Stimulated activated CD4-positive, alpha-beta T cell treated with anti-CD3 and anti-CD28 coated beads, Interleukin-1b, Interleukin-23, amount 100 ng/mL, for 24 hours (primary cell): ENCODE measurements at places on chromosomes 12 and 14.

DNA sequence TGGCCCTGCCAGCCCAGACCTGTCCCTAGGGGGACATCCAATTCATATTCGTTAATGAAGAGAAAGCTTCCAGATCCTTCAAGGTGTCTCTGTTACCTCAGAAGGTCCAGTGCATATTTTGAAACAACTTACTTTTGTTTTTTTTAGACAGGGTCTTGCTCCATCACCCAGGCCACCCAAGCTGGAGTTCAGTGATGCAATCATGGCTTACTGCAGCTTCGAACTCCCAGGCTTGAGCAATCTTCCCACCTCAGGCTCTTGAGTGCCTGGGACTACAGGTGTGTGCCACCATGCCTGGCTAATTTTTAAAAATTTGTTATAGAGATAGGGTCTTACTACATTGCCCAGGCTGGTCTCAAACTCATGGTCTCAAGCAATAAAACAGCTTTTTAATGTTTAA is 48.4 kb downstream of the B4GALNT3 start:
- no peak for DNase-seq

GRCh38 chr14:66242001-66242400 is 244.2 kb upstream of the CCDC196 start:
- DNase-seq, result no peak

- DNase-seq, result no peak
These were observed 23.7 kb upstream of the AEBP2 start for GRCh38 chr12:19415563-19415962.

- DNase-seq, result peak; percentile 32
These were observed at the start of gene RILPL1 for GRCh38 chr12:123533672-123534643. Gene RILPL1 (minus strand): TSS chr12:123533719. CDS start chr12:123533482, 237 bp downstream.

- DNase-seq, result no peak
These were observed 493.8 kb downstream of the RPS29 start for GRCh38 chr14:49092345-49092744.

- no peak for DNase-seq
These were observed 252.6 kb upstream of the CCDC196 start for GRCh38 chr14:66233591-66233990.

GRCh38 chr12:29299633-29300032 is 81.3 kb downstream of the ERGIC2 start:
- no peak for DNase-seq

- no peak for DNase-seq
These were observed 168.1 kb downstream of the SLC38A4 start for GRCh38 chr12:46657453-46658411.

DNA sequence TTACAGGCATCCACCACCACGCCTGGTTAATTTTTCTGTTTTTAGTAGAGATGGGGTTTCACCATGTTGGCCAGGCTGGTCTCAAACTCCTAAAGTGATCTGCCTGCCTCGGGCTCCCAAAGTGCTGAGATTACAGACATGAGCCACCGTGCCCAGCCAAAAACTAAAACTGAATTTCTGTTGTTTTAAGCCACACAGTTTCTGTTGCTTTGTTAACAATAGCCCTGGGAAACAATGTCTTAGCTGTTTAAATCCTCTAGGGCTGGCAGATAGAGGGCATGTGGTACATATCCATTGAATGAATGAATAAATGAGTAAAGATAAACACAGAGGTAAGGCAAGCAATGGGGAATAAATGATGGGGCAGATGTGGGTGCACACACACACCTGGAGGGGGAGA is 8.0 kb upstream of the EIF5 start:
- DNase-seq, result no peak

DNA sequence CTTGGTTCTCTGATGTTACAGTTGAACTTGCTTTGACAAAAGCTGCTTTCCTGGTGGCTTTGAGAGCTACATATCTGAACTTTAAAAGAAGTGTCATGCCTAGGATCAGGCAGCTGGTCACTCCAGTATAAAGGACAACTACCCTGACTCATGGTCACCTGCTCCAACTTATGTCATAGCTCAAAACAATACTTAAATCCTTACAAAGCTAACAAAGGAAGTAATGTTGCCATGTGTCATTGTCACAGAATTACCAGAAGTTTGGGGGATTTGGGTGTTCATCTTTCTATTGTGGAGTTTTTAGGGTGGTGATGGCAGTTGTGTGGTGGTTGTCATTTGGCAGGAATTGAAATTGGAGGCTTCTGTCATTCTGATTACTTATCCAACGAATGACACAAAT is 1.8 kb upstream of the TCP11L2 start:
- DNase-seq, result no peak

- no peak for DNase-seq
These were observed 39.5 kb downstream of the BEGAIN start for GRCh38 chr14:100547633-100548294.

- DNase-seq, result no peak
These were observed 55.7 kb downstream of the TRPV4 start for GRCh38 chr12:109777544-109777943.

- no peak for DNase-seq
These were observed 57.0 kb upstream of the CERS5 start for GRCh38 chr12:50224026-50224692.

GRCh38 chr12:25187781-25188180 is 7.2 kb downstream of the DNAI7 start:
- DNase-seq, result no peak

GRCh38 chr12:83827860-83828259 is 1084.7 kb downstream of the SLC6A15 start:
- no peak for DNase-seq

DNA sequence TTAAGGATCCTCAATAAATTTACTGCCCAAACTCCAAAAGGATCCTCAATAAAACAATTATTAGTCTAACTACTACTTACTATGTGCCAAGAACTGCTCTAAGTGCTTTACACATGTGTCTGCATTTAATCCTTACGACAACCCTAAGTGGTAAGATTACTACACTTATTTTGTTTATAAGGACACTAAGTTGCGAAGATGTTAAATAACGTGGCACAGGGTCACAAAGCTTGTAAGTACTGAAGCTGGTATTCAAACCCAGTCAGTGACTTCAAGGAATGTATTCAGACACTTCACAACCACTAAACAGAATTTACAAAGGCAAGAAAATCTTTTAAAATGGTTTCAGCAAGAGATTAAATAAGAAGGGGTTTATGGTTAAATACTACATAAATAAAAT is 13.0 kb downstream of the FERMT2 start:
- DNase-seq, result no peak

- DNase-seq, result no peak
These were observed 452.0 kb downstream of the FUT8 start for GRCh38 chr14:65864549-65864948.

DNA sequence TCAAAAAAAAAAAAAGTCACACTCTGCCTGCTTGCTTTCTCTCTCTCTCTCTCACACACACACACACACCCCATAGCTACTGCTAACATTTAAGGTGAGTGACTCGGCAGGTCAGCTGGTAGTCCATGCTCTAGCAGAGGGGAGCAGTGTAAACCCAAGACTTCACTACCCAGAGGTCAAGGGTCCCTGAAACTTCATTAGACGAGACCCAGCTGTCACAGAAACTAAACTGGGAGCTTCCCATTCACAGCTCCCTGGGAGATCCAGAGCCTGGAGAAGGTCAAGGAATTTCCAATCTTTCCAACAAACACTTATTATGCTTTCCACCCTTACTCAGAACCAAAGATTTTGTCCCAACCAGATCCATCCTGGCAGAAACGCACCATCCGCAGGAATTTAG is 33.2 kb downstream of the CKAP4 start:
- no peak for DNase-seq

GRCh38 chr14:53151523-53152183 is 1.5 kb downstream of the DDHD1 start:
- DNase-seq, result peak; percentile 15

- no peak for DNase-seq
These were observed 14.5 kb upstream of the MAP1LC3B2 start for GRCh38 chr12:116544656-116545055.

- DNase-seq, result no peak
These were observed 301.7 kb upstream of the SFSWAP start for GRCh38 chr12:131409211-131409610.

DNA sequence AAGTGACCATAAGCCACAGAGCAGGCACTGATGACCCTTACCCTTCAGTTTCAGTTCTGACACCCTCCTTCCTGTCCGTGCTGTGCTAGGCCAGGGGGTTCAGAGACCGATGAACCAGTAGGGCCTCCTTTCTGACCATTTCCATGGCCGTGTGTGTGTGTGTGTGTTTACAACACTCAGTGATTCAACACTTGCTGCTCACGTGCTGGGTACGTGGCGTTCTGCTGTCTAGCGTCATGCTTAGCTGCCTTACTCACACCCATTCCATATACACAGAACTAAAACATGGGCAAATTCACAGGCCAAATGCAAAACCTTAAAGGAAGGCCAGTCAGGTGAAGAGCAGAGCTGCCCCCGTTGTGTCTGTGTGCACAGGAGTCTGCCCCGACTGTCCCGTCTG is 67.5 kb downstream of the DNAH10 start:
- no peak for DNase-seq

DNA sequence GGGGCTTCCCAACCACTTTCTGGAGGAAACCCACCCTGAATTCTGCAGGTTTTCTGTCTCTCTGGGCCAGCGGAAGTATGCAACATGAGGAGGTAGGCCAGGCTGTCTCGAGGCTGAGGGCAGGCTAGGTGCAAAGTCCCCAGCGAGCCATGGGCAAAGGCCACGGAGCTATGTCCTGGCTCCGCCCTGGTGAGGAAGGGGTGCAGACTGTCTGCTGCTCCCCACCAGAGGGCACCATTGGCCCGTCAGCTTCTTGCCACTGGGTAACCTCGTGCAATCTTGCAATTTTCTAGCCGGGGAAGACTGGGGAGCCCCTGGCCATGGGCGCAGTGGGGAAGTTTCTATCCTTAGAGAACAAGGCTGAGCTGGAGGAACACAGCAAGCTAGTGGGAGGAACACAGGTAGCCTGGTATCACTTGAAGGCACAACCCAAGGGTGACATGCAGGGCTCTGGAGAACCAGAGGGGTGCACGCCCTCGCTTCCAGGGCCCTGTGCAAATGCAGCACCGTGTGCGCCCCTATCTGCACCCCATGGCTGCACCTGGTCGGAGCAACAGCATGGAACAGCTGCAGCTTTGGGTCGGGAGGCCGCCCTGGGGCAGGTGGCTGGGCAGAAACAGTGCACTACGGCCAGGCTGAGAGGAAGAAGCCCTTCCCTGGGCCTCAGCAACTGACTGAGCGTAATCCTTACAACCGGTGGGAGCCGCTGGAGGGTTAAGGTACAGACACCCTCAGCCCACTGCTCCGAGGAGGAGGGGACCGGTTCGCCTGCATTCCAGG is 27.6 kb upstream of the RPLP0 start:
- DNase-seq, result peak; percentile 86

- DNase-seq, result peak; percentile 26
These were observed 11.3 kb upstream of the SLC38A2 start for GRCh38 chr12:46383654-46384450.

- no peak for DNase-seq
These were observed 269.2 kb downstream of the CCDC91 start for GRCh38 chr12:28459481-28459880.

GRCh38 chr14:51419685-51420084 is 179.6 kb downstream of the TMX1 start:
- DNase-seq, result no peak

- DNase-seq, result no peak
These were observed 196.6 kb downstream of the PCNX1 start for GRCh38 chr14:71103662-71104484.

GRCh38 chr12:56761812-56762211 is 1.3 kb upstream of the HSD17B6 start:
- DNase-seq, result no peak

DNA sequence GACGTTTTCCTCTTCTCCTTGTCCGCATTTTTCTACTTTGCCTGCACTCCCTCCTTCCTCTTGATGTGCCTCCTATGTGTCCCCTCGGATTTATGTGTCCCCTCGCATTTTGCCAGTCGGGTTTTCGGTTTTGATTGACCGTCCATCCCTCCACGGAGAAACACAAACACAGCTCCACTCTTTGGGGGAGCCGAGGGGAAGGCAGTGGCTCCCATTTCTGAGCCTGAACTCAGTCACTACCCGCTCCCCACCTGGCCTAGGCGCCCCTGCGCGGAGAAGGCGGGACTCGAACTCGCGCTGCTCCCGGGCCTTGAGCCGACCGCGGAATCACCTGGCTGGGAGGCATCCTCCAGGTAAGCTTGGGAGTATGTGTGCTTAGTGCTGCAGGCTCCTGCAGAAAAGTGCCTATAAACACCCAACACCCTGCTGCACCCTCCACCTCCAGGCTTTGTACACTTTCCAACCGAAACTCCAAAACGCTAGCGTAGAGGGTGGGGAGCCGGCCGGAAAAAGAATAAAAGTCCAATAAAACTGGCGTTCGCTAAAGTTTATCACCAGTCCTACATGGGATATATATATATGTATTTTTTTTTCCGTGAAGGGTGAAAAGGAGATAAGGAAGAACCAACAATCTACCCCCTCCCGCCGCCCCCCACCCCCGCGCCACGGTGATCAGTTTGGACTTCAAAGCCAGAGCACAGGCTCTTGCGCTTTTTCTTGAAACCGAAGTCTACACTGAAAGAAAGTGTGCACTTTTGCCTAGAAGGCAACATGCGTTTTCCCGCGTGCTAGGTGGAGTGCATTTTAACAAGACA is 3.3 kb upstream of the CCND2 start:
- DNase-seq, result peak; percentile 48

DNA sequence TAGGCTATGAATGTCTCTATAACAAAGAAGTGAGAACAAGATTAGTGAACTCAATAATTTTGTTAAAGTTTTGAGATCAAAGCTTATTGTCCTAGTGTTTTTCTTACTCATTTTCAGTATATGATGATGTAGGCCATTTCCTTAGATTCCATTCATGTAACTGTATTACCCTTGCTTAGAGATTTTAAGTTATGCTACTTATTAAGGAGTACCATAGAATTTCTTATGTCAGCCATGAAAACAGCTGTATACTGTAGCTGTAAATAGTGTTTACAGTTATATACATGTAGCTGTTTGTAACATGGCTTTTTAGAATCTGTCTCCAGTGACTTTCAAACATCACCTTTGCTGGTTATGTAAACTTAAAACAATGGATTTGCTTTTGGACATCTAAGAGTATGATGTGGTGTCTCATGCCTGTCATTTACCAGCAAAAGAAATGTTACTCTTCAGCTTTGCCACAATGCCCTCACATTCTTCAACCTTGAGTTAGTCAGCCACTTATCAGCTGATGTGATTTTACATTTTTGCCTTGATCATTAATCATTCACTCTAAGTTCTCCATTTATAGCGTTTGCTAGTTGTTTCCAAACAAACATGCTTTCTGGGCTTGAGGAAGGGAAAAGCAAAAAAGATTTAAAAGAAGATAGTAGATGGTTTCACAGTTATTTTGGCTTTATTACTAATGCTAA is 55.5 kb downstream of the SLC16A7 start:
- DNase-seq, result no peak

DNA sequence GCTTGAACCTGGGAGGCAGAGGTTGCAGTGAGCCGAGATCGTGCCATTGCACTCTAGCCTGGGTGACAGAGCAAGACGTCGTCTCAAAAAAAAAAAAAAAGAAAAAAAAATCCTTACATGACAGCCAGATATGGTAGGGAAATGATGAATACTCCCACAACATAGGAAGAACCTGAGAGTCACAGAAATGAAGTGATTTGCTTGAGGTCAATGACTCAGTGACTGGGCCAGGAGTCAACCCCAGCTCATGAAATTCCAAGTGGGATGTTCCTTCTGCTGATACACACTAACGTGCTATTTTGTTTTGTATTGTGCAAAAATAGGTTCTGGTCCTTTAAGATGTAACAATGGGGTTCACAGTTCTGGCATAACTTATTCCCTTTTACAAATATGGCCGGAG is 9.0 kb downstream of the RHOF start:
- no peak for DNase-seq

- DNase-seq, result no peak
These were observed 99.1 kb upstream of the MAP1LC3B2 start for GRCh38 chr12:116459916-116460663.

GRCh38 chr12:50021031-50021430 is 4.3 kb downstream of the RACGAP1 start:
- no peak for DNase-seq

- no peak for DNase-seq
These were observed 45.0 kb upstream of the STAB2 start for GRCh38 chr12:103542078-103542477.
